ENCODE measurements at places on chromosomes 12 and 14.

- no peak for DNase-seq
These were observed 384.9 kb upstream of the FOXG1 start for GRCh38 chr14:28381656-28382055.

GRCh38 chr14:103146141-103146709, 23.0 kb downstream of the TNFAIP2 start:
- DNase-seq: no peak

GRCh38 chr12:65756956-65757511, 67.2 kb upstream of the HMGA2 start:
- DNase-seq: no peak

DNA sequence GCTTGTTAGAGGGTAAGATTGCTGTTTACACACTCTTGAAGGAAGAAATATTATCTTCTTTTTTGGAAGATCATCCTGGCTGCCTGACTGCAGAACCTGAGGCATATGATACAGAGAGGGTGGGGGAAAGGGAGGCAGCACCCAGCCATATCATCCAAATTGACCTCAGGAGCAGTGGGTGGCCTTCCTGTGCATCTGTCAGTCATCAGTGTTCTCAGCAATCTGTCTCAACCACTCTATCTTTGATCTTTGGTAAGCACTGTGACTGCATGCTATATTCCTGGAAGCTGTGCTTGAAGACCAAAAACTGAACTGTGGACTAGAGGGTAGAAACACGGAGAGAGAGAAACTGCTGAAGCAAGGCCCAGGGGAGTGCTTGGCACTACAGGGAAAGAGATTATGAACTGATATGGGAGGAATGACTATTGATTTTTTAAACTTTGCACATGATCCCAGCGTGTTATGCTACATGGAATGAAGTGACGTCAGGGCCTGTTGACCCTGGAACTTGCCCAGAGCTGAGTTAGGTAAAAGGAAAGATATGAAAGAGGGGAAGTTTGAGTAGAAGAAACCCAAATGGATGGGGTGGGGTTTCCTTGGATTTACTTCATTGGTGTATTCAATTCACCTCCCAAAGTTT, 171.5 kb downstream of the ASCL1 start:
- no peak for DNase-seq

- no peak for DNase-seq
These were observed 30.5 kb downstream of the SH2B3 start for GRCh38 chr12:111436266-111436665.

DNA sequence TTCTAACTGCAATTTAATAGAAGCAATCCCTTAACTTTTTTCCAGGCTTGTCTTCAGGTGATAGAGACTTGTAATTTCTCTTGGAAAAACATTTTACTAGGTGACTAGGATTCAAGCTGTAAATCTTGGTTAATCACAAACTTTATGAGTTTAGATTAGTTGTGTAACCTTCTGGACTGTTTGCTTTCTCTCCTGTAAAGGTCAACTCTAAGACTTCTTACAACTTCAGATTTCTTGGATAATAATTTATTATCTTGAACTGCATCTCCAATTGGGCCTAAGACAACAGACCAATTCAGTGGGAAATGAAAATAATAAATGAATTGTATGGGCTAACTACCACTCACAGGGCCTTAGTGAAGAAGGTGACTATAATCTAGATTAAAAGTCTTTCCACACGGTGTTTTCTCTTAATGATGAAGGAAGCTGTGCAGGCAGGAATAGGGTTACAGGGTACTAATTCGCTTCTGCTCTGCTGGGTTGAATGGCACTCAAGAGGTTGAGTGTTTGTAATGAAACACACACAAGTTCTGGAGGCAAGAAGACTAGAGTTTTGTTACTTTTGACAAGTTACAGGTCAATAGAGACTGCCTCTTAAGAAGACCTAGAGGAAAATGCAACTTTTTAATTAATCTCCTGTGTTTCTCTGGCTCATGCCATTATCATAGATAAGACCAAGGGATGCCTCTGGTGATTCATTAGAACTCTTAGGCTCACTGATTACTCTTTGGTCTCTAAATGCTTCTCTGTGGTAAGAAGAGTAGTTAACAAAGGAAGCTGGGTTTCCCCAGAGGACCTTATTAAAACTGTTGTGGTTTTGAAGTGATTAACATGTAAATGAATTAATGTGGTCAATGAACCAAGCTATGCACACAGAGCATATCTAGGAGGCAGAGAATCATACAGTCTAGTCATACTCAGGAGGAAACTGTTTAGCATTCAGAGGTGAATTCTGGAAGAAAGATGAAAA, 30.0 kb upstream of the OR4E1 start:
- DNase-seq: no peak

DNA sequence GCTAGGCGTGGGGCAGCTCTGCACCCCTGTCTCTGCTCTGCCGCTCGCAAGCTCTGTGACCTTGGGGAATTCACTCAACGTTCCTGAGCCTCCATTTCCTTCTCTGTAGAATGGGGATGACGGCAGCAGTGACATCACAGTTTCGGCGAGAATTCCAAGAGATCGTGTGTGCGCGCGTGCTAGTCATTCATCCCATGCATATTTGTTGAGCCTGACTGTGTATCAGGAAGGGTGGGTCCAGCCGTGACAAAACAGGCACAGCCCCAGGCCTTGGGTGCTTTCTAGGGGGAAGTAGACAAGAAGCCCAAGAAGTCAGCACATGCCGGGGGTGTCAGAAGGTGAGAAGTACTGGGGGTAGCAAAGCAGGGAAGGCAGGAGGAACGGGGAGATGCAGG, 145.6 kb upstream of the NCOR2 start:
- no peak for DNase-seq

GRCh38 chr12:24966951-24967564, 18.2 kb upstream of the BCAT1 start:
- no peak for DNase-seq

- no peak for DNase-seq
These were observed 322.7 kb upstream of the RTL1 start for GRCh38 chr14:101226265-101226602.

DNA sequence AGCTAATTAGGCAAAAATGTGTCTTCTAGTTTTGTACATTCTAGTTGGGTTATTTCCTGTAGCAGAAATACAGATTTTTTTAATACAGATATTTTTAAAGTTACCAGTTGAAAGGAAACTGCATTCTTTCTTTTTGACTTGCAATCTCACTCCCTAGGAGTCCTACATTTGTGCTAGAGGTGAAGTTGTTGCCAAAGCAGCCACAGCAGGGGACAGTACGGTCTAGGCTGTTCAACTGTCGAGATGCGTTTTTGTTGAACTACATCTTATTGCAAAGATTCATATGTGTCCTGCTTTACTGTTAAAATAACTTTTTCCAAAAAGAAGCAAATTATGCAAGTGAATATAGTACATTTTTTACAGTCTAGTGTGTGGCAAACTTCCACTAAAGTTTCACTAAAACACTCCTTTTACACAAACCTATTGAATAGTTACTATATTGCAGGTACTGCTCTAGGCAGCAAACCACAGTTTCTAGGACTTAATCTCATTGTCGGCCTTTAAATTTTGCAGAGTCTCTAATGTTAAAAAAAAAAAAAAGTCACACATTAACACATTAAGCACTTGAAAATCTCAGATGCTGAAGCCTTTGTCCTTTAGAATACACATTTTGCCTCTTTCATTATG, 30.2 kb upstream of the SRGAP1 start:
- no peak for DNase-seq

DNA sequence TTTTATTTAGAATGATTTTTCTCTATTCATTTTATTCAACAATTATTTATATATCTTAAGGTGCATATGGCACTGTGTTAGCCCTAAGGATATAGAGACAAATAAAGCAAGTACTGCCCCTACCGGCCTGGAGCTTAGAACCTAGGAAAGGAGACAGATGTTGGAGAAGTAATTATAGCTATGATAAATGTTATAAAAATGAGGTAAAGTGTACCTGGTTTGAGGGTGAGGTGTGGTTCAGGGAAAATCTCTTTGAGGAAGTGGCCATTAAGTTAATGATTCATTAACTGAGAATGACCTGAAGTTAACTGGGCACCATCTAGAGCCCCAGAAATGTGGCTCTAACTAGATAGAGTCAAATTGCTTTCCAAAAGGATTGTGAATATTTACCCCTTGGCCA, 31.9 kb downstream of the CDKL1 start:
- DNase-seq: no peak

GRCh38 chr14:92309968-92310530, 12.9 kb upstream of the SLC24A4 start:
- DNase-seq: no peak

GRCh38 chr12:109542876-109543275, 30.4 kb downstream of the MMAB start:
- DNase-seq: no peak

GRCh38 chr14:94681300-94682060, 69.3 kb downstream of the SERPINA3 start:
- no peak for DNase-seq

DNA sequence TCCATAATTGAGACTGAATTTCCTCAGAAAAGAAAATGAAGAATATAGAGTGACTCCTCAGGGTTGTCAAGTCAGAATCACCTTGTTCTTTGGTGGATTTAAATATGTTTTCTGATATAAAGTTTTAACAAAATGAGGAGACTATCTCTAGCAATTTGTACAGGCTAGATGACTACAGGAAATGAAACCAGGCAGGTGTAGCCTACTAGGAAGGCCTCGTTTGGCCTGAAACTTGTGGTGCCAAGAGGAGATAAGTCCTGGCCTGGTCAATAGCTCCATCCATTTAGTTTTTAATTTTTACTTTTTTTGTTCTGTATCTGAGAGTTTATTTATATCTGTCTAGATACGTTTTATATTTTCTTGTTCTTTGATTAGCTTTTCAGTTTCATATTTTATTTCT, 41.5 kb downstream of the SNAPC1 start:
- no peak for DNase-seq

GRCh38 chr14:86334355-86334754, 804.4 kb downstream of the FLRT2 start:
- no peak for DNase-seq

DNA sequence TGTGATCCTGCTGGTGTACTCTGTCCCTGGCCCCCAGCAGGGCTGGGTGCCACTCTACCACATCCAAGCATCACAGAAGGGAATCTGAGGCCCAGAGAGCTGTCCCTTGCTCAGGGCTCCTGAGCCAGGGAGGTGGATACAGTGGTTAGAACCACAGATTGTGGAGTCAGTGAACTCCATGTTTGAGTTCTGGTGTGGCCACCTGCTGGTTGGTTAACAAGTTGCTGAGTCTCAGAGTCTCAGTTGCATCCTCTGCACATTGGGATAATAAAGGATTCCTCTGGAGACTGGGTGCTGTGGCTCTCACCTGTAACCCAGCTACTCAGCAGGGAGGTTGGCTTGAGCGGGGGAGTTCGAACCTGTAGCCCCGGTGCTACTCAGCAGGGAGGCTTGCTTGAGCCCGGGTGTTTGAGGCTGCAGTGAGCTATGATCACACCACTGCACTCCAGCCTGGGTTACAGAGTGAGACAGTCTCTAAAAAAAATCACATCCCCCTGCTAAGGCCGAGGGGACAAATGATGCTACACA, 39.4 kb downstream of the MVK start:
- no peak for DNase-seq

GRCh38 chr14:94403312-94403932, 15.0 kb upstream of the SERPINA1 start:
- DNase-seq: no peak

GRCh38 chr14:42378880-42379279, 772.2 kb downstream of the LRFN5 start:
- no peak for DNase-seq

DNA sequence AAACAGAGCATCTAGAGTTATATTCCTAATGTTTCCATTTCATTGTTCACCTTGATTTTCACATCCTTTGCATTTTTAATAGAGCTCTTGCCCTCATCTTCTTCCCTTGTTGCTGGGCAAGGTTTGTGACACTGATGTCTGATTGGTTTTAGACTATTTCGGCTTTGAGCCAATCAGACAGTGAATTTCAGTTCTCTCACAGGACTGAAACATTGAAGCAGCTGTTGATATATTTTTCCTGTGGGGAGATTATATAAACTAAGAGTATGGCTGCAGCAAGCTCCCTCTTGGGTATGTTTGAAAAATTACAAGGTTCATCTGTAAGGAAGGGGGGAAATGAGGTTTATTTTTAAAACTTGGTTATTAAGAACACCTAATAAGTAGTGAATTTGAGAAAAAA, 51.2 kb downstream of the ATF7IP start:
- peak; percentile 35 for DNase-seq

GRCh38 chr12:76726626-76727025, 37.3 kb upstream of the ZDHHC17 start:
- DNase-seq: no peak

DNA sequence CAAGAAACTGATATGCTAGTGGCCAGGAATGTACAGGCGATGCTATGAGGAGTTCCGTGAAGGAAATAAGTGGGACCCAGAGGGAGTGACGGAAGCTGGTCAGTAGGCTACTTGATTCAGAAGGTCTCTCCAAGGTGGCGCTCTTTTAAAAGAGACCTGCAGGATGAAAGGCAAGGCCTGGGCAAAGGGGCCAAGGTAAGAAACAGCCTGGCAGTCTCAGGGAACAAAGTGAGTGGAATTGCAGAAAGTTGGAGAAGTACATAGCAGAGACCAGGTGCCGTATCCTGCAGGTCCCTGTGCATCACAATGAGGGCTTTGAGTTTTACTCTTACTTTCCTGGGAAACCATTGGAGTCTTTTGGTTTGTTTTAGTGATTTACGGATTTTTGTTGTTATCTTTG, 905.6 kb downstream of the BCL11B start:
- no peak for DNase-seq

DNA sequence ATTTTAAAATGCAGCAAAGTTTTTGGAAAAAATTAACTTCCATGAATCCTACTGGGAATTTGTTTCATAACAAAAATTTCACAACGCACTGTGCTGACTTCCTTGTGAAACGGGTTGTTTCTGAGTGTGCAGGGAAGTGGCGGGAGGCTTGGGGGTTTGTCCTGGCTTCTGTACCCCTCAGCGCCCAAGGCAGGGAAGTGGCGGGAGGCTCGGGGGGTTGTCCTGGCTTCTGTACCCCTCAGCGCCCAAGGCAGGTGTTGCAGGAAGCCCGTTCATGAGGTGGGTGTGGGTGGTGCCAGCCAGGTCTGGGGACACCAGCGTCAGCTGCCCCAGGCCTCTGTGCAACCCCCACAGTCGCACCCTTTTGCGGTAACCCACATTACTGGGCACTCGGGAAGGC, 25.1 kb downstream of the ADGRD1 start:
- DNase-seq: no peak

Data from CD4-positive, alpha-beta T cell treated with Interleukin-6 for 4 hours (primary cell).